Progenitor cell of endocrine pancreas (in vitro differentiated cells): ENCODE measurements at places on chromosomes 1 and 21. TPM values are rescaled to one million over a fixed set of nuclear protein-coding genes. Genes with fewer than 3 reads are reported as not detected.

DNA sequence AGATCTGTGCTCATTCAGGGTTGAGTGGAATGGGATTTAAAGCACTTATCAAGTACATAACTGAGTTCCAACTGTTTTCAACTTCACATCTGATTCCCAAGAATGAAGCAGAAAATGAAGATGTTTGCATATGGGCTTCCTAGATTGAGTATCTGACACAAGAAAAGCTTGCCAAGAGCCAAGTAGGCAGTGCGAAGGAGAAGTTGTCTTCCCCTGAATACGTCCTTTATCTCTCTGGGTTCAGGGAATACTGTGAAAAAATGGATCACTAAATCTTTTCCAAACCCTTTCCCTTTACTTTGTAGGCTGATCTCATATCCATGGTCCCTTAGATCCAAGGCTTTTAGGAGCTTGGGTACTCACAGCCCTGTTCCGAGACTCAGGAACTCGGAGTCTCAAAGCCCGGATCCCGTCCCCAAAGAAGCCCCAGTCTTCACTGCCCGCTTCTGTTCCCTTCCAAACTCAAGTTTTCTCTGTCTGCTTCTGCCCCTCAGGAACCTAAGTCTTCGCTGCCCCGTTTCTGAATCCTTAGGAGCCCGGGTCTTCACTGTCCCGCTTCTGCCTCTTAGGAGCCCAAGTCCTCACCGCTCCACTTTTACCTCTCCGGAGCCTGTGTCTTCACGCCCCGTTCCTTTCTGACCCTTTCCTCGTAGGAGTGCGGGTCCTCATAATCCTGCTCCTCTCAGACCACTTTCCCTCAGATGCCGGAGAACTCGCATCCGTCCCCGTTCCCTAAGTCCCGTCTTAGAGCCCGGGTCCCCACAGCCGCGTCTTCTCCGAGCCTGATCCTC, 616 bp downstream of the TAF12 start:
- DNase-seq, result no peak
- H3K27ac ChIP-seq, result peak overlapping the region; percentile 99
- H3K27me3 ChIP-seq, result no peaks in the 10 kb centered on the region
- H3K36me3 ChIP-seq, result no peaks in the 10 kb centered on the region
- H3K4me1 ChIP-seq, result peaks cover 11% of the 10 kb centered on the region

GRCh38 chr1:205951746-205952145, 8.5 kb upstream of the SLC26A9 start:
- no peaks in the 10 kb centered on the region for H3K36me3 ChIP-seq
- no peak overlapping the region for H3K27ac ChIP-seq

- no peak overlapping the region for H3K27ac ChIP-seq
- no peaks in the 10 kb centered on the region for H3K36me3 ChIP-seq
- H3K4me3 ChIP-seq, result no peak overlapping the region
- H3K4me1 ChIP-seq, result peaks cover 30% of the 10 kb centered on the region
Measured at GRCh38 chr1:206769304-206769731, 1.3 kb upstream of the IL19 start.

- H3K36me3 ChIP-seq, result peaks cover 3% of the 10 kb centered on the region
- H3K27ac ChIP-seq, result no peak overlapping the region
- no peak for DNase-seq
- H3K4me1 ChIP-seq, result peaks cover 2% of the 10 kb centered on the region
- no peak overlapping the region for H3K4me3 ChIP-seq
- no peaks in the 10 kb centered on the region for H3K27me3 ChIP-seq
Measured at GRCh38 chr1:44019466-44019948, 11.8 kb downstream of the SLC6A9 start.

GRCh38 chr1:869499-870244, 54.1 kb upstream of the SAMD11 start:
- H3K27ac ChIP-seq, result no peak overlapping the region
- no peaks in the 10 kb centered on the region for H3K36me3 ChIP-seq
- peak; percentile 81 for DNase-seq
- H3K4me3 ChIP-seq, result no peak overlapping the region

- H3K27me3 ChIP-seq, result no peaks in the 10 kb centered on the region
- DNase-seq, result no peak
- no peaks in the 10 kb centered on the region for H3K36me3 ChIP-seq
- peak overlapping the region; percentile 27 for H3K27ac ChIP-seq
- no peak overlapping the region for H3K4me3 ChIP-seq
Measured at GRCh38 chr1:9373619-9374018, 80.9 kb downstream of the SPSB1 start.

GRCh38 chr1:5265438-5266075, 611.1 kb downstream of the AJAP1 start:
- DNase-seq, result no peak
- H3K4me1 ChIP-seq, result no peaks in the 10 kb centered on the region
- H3K4me3 ChIP-seq, result no peak overlapping the region
- no peaks in the 10 kb centered on the region for H3K36me3 ChIP-seq
- peaks cover 7% of the 10 kb centered on the region for H3K27me3 ChIP-seq

DNA sequence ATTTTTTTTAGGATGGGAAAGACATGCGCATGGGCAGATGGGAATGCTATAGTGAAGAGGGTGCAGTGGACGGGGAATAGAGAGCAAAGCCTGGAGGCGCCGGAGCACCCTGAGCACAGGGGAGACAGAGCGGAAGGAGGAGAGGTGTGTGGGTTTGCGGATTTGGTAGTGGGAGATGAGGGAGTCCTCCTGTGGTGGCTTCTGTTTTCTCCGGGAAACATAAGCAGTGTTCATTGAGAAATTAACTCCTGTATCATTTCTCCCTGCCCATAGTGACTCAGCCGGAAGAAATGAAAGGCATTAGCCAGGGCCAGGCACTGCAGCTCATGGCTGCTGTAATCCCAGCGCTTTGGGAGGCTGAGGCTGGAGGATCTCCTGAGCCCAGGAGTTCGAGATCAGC, 4.7 kb upstream of the PTPRF start:
- H3K27ac ChIP-seq, result no peak overlapping the region
- peaks cover 22% of the 10 kb centered on the region for H3K4me1 ChIP-seq
- no peaks in the 10 kb centered on the region for H3K36me3 ChIP-seq
- H3K4me3 ChIP-seq, result no peak overlapping the region
- DNase-seq, result no peak

NBPF8 gene
- 16.6 and 19.6 TPM in 2 replicates for total RNA-seq

LHX8 gene
- 0.22 TPM in 1 of 2 replicates, not detected in the other for total RNA-seq

GPA33 gene
- not detected in 2 replicates for total RNA-seq

ANKRD34A gene
- total RNA-seq, result 0.22 TPM in 1 of 2 replicates, not detected in the other

MEX3A gene
- 112 and 113 TPM in 2 replicates for total RNA-seq

CLCA4 gene
- not detected in 2 replicates for total RNA-seq

COX20 gene
- 31.0 and 31.8 TPM in 2 replicates for total RNA-seq

PRELP gene
- total RNA-seq, result 0.04 and 0.14 TPM in 2 replicates

ZSWIM5 gene
- total RNA-seq, result 8.5 and 9.2 TPM in 2 replicates
